ENCODE measurements at places on chromosomes 12 and 14. TPM values are rescaled to one million over a fixed set of nuclear protein-coding genes. Genes with fewer than 3 reads are reported as not detected.

BDKRB1 gene
- 3.6 TPM for total RNA-seq

SENP1 gene
- total RNA-seq, result 8.9 TPM

TAS2R8 gene
- total RNA-seq, result not detected

SERPINA10 gene
- not detected for total RNA-seq

FBLN5 gene
- total RNA-seq, result 0.24 TPM

OAS2 gene
- total RNA-seq, result 1.9 TPM

RGS6 gene
- total RNA-seq, result not detected

ACTR6 gene
- total RNA-seq, result 24.1 TPM

GLIPR1L2 gene
- 0.85 TPM for total RNA-seq
